ENCODE measurements at places on chromosomes 6 and 20. TPM values are rescaled to one million over a fixed set of nuclear protein-coding genes. Genes with fewer than 3 reads are reported as not detected.

Gene ADTRP
- 2.6 TPM for polyA plus RNA-seq

Gene TAGAP
- not detected for polyA plus RNA-seq

Gene PLG
- polyA plus RNA-seq = 0.29 TPM

Gene KCNQ5
- polyA plus RNA-seq = 5.7 TPM

Gene CASS4
- 10.4 TPM for polyA plus RNA-seq

Gene LTA
- polyA plus RNA-seq = not detected

Gene VPS16
- 23.0 TPM for polyA plus RNA-seq

Gene PACRG
- 0.42 TPM for polyA plus RNA-seq

Gene NDRG3
- polyA plus RNA-seq = 23.3 TPM

Gene MCCD1
- polyA plus RNA-seq = not detected

Gene CST4
- polyA plus RNA-seq = not detected

Gene SASH1
- polyA plus RNA-seq = 69.1 TPM

Gene RBL1
- polyA plus RNA-seq = 5.0 TPM

Gene CYP39A1
- polyA plus RNA-seq = 0.08 TPM

Gene UQCC2
- polyA plus RNA-seq = 134 TPM

Gene COL12A1
- polyA plus RNA-seq = 253 TPM

Gene GNRH2
- polyA plus RNA-seq = not detected

Gene PLCB4
- polyA plus RNA-seq = 3.5 TPM

Gene SIRPB1
- not detected for polyA plus RNA-seq

Gene NOX3
- not detected for polyA plus RNA-seq

Gene TRIM10
- not detected for polyA plus RNA-seq

Gene LY6G6D
- polyA plus RNA-seq = not detected

Gene ESR1
- 0.24 TPM for polyA plus RNA-seq

Gene VSTM2L
- polyA plus RNA-seq = 5.1 TPM

Gene FGD2
- polyA plus RNA-seq = not detected

Gene FAM209B
- polyA plus RNA-seq = not detected

Gene HLA-DRB1
- 0.21 TPM for polyA plus RNA-seq

Gene TGM3
- 0.25 TPM for polyA plus RNA-seq

Gene GPSM3
- polyA plus RNA-seq = 6.8 TPM

Gene ERVFRD-1
- not detected for polyA plus RNA-seq

Gene TTLL9
- polyA plus RNA-seq = not detected

Gene RHAG
- not detected for polyA plus RNA-seq

Gene TUBB2B
- 8.1 TPM for polyA plus RNA-seq

Gene DPPA5
- polyA plus RNA-seq = not detected

Gene LY6G5C
- polyA plus RNA-seq = 5.1 TPM

Gene HLA-DQB2
- not detected for polyA plus RNA-seq

Gene CTCFL
- not detected for polyA plus RNA-seq

Gene BMP5
- not detected for polyA plus RNA-seq

Gene DNAH8
- polyA plus RNA-seq = not detected

Gene PPIL4
- 43.0 TPM for polyA plus RNA-seq

Gene MUC21
- polyA plus RNA-seq = not detected

Gene MATN4
- not detected for polyA plus RNA-seq

Gene WFDC5
- polyA plus RNA-seq = not detected

Gene SPTLC3
- polyA plus RNA-seq = 1.4 TPM

Gene OPRL1
- 0.53 TPM for polyA plus RNA-seq

Gene MRPL14
- polyA plus RNA-seq = 91.2 TPM

Gene MOXD1
- 564 TPM for polyA plus RNA-seq

Gene LRP11
- 50.3 TPM for polyA plus RNA-seq

Measured in GM23248 (cell line).